ENCODE measurements at places on chromosomes 5 and 9.

- DNase-seq = no peak
These were observed 144.5 kb downstream of the SEC61B start for GRCh38 chr9:99366621-99367020.

DNA sequence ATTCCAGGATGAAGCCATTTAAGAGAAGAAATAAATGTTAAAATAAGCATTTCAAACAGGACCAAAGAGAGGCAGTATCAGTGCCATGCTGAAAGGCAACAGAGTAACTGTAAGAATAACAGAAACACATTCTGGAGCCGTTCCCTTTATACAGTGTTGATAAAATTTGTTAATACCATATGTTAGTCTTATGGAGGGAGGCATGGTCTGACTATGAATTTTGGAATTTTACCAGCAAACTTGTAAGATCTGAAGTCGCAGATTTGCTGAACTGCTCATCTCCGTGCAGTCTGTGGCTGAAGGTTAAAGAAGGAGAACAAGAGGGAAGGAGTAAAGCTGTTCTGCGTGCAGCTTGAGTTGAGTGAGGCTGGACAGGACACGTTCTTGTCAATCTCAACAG lies 508.4 kb downstream of the NFIB start:
- DNase-seq = no peak

DNA sequence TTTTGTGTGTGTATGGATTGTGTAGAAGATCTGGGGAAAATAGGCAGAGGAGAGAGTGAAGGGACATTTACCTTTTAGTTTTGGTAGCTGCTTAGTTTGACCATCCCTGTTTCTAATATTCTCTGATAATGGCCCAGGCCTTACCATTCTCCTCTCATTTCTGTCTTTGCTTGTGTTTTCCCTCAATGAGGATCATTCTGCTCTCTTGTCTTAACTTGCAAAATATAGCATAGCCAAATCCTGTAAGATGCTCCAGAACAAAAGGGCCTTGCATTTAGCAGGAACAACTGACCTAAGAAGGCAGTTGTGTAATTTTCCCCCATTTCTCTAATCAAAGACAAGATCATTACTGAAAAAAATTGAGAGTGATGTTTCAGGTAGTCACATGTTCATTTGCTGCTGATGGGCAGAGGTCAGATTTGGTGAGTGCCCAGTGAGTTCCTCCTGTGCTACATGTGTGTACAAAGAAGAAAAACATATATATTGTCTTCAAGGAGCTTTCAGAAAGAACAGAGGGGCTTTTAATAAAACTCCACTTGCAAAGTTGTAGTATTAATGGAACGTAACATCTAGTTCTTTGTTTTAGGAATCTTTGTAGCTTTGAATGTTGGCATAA lies 139.5 kb downstream of the KDM4C start:
- no peak for DNase-seq

- no peak for DNase-seq
These were observed 44.0 kb downstream of the NKX2-5 start for GRCh38 chr5:173191015-173191414.

- DNase-seq = no peak
These were observed 53.3 kb downstream of the FOXD1 start for GRCh38 chr5:73395256-73395655.

DNA sequence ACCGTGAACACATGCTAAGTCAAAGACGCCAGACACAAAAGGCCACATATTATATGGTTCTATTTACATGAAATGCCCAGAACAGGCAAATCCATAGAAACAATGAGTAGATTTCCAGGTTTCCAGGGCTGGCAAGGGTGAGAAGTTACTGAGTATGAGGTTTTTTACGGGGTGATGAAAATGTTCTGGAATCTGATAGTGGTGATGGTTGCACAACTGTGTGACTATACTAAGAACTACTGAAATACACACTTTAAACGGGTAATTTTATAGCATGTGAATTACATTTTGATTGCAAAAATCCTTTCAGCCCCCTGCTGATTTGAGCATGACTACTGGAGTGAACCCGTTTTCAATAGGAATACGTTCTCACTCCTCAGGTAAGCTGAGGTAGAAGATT lies 46.7 kb upstream of the TBC1D9B start:
- DNase-seq = no peak

GRCh38 chr5:16932401-16932800 lies 3.7 kb downstream of the MYO10 start:
- DNase-seq = no peak

- DNase-seq = no peak
These were observed 20.1 kb upstream of the MARCHF6 start for GRCh38 chr5:10333154-10334006.

DNA sequence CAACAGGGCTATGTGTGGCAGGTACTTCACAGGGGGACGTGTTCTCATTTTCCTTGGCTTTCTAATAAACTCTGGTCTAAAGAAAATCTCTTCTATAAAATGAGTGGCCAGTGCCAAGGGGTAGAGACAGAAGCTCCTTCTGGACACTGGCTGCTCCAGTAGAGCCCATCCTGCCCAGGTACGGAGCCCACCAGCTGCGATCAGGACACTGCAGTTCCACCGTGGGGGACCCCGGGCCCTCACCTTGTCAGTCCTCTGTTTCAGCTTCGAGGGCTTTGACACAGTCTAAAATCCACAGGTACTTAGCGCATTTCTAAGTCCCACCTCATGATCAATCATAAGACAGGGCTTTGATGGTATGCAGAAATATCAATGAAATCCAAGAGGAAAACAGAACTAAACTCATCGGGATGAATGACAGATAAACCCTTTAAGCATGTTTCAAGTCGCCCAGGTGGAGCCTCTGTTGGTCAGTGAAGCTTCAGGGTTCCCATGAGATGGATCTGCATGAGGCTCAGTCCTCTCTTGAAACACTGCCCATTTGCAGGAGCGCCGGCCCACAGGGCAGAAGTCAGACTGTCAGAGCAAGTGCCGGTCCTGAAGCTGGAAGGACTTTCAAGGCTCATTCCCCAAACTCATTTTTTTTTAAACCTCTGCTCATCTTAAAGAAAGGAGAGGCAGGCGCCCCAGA lies 20.3 kb upstream of the TERT start:
- no peak for DNase-seq

- no peak for DNase-seq
These were observed 423.0 kb downstream of the DIRAS2 start for GRCh38 chr9:90219548-90220118.

- DNase-seq = no peak
These were observed 148.6 kb downstream of the CDH9 start for GRCh38 chr5:26889815-26890214.

GRCh38 chr9:109751253-109751652 lies 28.7 kb upstream of the PALM2AKAP2 start:
- DNase-seq = no peak

DNA sequence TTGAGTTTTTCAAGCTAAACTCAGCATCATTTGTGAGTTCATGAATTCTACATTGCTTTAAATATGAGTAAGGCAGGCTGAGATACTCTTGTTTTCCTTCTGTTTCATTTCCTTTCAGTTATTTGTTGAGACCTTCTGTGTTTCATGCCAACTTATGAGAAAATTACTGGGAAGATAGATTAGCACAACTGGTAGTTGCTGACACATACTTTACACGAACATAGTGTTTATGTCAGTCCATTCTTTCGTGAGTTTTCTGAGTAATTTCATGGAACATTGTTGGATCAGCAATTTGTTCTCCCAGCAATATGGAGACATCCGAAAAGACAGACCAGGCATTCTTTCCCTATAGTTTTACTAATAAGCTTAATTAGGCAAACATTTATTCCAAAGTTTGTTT lies 102.0 kb upstream of the SMC5 start:
- DNase-seq = no peak

DNA sequence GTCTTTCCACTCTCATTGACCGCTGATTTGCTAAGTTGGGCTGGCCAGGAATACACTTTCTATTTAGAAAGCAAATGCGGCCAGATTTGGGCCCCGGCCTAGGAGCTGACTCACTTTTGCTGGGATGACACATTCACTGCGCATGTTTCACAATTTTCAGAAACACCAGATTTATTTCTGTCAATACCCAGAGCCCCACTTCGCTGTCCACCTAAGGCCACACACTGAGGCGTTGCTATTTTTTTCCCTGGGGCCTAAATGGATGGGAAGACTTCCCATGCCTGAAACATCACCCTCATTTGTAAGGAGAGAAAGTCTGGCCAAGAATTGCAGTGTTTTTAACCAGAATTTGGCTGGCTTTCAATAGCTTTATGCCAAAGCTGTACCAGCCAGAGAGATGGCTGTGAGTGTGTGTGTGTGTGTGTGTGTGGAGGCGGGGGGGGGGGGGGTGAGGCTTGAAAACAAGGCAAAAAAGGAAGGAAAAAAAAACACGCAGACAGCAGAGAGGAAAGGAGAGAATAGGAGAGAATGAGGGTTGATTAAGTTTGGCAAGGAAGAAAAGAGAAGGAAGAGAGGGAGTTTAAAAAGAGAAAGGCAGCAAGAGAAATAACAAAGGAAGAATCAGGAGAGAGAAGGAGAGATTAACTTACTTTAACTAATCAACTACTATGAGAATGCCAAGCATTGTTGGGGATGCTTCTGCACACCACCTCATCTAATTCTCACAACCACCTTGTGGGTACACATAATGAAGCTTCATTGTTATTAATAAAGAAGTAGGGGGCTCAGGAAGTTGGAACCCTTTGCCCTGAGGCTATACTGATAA lies 261.4 kb upstream of the KLF4 start:
- DNase-seq = no peak

DNA sequence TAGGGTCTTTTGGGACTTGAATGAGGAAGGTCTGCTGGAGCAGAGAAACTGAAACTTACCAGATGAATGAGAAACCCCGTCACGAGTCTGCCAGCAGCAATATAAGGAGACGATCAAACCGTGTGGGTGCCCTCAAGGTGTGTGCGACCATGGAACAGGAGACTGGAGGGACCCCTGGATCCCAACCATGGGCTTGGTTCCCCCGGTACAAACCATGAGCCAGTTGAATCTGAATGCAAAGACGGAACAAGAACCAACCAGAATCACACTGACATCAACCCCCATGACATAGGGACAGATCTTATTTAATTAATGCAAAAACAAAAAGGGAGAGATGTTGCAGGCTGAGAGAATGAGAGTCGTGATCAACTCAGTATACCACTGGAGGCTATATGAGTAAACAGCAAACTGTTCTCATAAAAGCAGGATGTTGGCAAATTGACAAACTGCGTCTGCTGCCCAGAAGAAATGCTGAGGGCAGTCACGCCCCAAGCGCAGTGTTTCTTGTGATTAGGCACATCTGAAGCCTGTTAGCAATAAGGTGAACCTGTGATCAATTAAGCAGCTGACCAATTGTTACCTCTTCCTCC lies 475.5 kb upstream of the ACO1 start:
- DNase-seq = no peak

- DNase-seq = no peak
These were observed 170.2 kb upstream of the NR3C1 start for GRCh38 chr5:143573568-143574170.

- no peak for DNase-seq
These were observed 87.5 kb downstream of the KDM4C start for GRCh38 chr9:6845128-6845826.

DNA sequence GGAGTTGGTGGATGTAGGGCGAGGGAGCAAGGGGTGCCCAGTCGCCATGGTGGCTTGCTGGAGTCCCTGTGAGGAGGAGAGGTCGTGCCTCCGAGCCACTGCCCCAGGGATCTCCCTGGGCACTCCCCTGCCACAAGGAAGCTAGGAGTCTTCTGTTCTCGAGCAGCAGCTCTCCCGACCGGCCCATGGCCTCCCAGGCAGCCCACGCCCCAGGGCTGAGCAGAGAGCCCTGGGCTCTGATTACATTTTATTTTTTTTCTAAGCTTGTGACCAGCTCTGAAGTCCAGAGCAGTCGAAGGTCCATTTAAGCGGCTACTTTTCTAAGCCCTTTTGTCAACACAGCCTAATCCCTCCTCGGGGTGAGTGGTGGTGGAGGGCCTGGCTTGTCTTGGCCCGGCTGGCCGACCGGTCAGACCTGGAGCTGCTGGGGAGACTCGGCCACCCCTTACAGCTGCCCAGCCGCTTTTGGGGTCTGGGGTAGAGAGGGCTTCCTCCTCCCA lies 2.1 kb downstream of the RXRA start:
- no peak for DNase-seq

GRCh38 chr9:118630931-118631595 lies 738.2 kb downstream of the BRINP1 start:
- DNase-seq = no peak

- no peak for DNase-seq
These were observed 434.5 kb upstream of the POU5F2 start for GRCh38 chr5:94175912-94176311.

- DNase-seq = no peak
These were observed 22.9 kb upstream of the CMYA5 start for GRCh38 chr5:79666758-79667157.

- no peak for DNase-seq
These were observed 374 bp upstream of the SLC1A3 start for GRCh38 chr5:36606036-36606427.

- no peak for DNase-seq
These were observed 96.0 kb upstream of the SLC28A3 start for GRCh38 chr9:84436386-84437109.

DNA sequence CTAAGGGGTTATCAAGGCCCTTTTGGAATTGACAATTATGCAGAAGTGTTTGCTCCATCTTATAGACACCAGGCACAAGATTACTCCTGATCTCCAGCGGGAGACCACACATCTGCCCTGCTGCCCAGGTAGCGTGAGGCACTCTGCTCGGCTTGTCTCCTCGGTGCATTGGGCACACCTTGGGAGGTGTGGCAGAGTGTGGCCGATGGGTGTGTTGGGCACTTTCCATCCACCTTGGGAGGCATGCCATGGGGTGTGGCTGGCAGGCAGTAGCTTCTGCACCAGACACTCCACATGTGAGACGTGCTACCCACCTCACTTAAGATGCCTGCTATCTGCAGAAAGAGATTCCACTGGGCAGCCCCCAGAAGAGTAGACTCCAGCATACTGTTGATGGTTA lies 54.1 kb downstream of the GADD45G start:
- DNase-seq = no peak

DNA sequence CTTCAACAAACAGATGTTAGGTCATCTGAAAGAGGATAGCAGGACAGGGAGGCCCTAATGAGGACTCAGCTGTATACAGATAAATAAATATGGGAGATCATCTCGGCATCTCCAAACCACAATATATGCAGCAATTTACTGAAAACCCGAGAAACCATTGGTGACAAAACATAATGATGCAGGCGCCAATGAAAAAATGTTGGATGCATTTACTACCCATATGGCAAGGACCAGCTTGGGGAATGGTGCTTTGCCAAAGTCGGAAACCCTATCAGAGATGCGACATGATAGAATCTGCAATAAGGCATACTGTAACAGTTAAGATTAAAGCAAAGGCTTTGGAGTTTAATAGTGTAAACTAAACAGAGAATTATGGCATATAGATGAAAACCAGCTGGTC lies 92.0 kb downstream of the SNCAIP start:
- DNase-seq = no peak

- DNase-seq = no peak
These were observed 5.7 kb upstream of the C5orf46 start for GRCh38 chr5:147912011-147912410.

DNA sequence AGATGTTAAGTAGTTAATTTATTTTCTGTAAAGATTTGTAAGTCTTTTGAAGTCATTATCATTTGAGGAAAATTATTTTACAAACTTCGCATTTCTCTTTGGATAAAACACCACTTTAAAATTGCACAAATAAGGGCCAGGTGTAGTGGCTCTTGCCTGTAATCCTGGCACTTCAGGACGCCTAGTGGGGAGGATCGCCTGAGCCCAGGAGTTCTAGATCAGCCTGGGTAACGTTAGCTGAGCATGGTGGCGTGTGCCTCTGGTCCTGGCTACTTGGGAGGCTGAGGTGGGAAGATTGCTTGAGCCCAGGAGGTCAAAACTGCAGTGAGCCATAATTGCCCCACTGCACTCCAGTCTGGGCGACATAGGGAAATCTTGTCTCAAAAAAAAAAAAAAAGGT lies 185.5 kb downstream of the KDM4C start:
- DNase-seq = no peak
